ENCODE measurements at places on chromosomes 6 and 20. TPM values are rescaled to one million over a fixed set of nuclear protein-coding genes. Genes with fewer than 3 reads are reported as not detected.

Gene MDFI
- total RNA-seq: 7.4 TPM

Gene COL9A3
- total RNA-seq: 0.79 TPM

GRCh38 chr6:68144667-68145066 lies 490.4 kb upstream of the ADGRB3 start:
- DNase-seq: no peak

DNA sequence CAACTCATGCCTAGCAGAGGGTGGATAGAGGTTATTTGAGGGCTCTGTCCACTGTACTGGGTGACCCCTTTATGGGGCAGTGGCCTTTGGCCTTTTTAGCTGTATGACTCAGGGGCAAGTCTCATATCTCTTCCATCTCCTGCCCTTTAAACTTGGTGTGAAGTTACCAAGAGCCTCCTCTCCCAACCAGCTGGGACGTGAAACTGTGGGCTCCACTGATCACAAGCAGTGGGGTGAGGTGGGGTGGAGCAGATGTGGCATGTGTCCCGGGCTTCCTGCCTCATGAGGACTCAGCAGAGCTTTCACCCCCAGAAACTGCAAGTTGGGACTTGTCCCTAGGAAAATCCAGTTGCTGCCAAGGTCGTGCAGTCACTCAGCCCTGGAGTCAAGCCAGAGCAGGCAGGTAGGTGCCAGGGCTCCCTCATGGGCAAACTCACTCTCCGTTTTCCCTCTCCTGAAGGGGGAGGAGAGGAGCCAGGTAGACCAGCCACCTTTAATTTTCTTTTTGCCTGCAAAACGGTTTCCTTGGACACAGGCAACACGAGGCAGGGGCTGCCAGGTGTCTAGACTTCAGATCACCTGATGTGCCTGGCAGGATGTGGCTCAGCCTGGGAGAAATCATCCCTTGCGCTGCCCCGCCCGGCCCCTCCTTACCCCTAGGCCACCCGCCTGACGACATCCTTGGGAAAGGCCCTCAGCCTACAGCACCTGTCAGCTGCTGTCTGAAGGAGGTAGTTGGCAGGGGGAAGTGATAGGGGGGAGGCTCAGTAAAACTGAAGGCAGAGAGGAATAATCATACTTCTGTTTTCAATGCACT lies 4.0 kb downstream of the CDKN1A start:
- DNase-seq: peak; percentile 83

Gene TSHZ2
- total RNA-seq: 87.0 TPM

Gene PRRT1
- total RNA-seq: 1.4 TPM

- no peak for DNase-seq
These were observed 170.2 kb upstream of the MLN start for GRCh38 chr6:33974030-33974429.

DNA sequence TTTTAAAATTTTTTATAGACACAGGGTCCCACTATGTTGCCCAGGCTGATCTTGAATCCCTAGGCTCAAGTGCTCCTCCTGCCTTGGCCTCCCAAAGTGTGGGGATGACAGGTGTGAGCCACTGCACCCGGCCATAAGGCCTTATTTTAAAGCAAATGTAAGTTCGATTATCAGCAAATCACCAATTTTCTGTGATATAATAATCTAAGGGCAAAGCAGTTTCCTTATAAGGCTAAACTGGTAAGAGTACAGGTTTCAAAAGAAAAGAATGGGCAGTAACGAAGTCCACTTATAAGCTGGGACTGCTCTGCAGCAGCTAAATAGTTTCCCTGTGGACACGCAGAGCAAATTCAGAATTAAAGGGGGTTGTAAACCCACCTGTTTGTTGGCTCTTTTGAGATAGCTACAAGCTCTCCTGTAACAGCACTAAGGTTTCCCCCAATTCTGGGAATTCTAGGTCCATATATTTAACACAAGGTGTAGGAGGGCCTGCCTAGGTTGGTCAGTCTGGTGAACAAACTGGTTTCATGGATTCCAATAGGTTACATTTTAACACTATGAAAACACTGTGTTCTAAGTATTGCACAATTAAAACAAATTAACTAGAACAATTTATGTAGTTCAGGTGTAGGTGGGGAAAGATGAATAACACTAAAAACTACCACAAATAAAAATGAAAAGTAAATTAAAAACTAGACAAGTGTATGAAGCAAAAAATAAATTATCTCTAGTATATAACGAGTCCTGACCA lies 26.3 kb downstream of the LHFPL5 start:
- no peak for DNase-seq

Gene OR2H2
- not detected for total RNA-seq

Gene PHACTR3
- total RNA-seq: 0.83 TPM

GRCh38 chr20:61699495-61700374 lies 365.9 kb downstream of the TAF4 start:
- no peak for DNase-seq

Gene RBBP9
- total RNA-seq: 45.7 TPM

DNA sequence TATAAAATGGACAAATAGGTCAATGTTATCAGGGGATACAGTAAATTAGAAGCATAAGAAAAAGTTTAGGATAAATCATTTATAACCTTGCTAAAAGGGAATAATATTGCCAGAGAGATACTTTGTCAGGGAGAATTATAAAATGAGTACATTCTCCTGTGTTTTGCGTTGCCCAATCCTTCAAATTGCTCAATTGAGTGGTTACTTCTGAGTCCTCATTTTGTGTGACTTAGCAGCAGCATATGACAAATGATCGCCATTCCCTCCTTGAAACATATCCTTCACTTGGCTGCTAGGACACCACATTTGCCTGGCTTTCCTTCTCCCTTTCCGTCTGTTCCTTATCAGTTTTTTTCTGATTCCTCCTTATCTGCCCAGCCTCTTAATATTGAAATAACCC lies 106.7 kb upstream of the FLRT3 start:
- no peak for DNase-seq

DNA sequence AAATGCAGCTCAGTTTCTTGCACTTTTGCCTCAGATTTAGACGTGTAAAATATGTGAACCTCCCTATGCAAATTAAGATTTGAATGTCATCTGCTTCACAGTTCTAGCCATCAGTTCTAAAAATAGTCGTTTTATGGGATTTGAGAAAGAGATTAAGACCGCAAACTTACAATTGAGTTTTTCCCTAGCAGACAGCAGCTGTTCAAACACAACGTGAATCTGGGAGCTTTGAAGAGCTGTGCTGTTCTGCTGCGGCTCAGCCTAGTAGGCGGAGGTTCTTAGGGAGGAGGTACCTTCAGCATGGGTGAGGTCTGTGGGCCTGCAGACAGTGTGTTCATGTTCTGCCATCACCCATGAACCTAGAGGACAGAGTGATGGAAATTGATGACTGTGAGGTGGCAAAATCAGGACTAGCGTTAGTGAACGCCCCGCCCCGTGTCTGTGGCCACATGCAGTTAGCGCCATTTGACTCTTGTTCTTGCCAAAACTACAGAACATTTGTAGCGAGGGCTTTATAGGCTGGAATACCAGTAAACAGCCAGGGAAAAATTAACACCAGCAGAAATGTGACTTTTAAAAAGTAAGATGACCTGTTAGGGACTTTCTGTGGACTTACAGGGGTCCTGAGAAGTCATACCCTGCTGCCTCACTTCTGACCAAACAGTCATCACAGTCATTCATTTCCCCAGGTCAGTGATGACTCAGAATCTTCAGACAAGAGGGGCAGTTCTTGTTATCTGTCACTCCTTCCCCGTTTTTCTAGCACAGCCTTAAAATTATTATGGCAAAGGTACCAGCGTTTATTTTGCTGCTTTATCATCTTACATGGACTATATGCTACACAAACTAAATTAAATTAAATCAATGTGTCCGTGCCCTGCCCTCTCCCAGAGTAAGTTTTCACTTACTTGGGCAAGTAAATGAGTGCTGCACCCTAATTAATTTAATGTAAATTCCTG lies 84.3 kb upstream of the TMEM181 start:
- DNase-seq: no peak

DNA sequence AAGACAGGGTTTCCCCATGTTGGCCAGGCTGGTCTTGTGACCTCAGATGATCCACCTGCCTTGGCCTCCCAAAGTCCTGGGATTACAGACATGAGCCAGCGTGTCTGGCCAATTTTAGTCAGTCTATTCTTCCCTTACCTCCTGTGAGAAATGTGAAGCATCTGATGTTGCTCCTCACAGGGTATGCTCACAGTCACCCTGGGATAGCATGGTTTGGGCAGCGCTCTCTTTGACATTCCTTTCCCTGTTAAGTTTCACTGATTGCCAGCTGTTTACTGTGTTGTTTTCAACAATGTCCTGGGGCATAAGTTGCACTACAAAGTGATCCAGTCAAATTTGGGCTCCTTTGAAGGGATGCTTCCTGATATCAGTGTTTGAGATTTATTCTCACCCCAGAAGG lies 13.1 kb downstream of the CDC5L start:
- DNase-seq: no peak

- DNase-seq: peak; percentile 55
These were observed 171.7 kb upstream of the PDE10A start for GRCh38 chr6:165834613-165835259.

Gene C6orf58
- total RNA-seq: not detected

Gene TMC2
- not detected for total RNA-seq

DNA sequence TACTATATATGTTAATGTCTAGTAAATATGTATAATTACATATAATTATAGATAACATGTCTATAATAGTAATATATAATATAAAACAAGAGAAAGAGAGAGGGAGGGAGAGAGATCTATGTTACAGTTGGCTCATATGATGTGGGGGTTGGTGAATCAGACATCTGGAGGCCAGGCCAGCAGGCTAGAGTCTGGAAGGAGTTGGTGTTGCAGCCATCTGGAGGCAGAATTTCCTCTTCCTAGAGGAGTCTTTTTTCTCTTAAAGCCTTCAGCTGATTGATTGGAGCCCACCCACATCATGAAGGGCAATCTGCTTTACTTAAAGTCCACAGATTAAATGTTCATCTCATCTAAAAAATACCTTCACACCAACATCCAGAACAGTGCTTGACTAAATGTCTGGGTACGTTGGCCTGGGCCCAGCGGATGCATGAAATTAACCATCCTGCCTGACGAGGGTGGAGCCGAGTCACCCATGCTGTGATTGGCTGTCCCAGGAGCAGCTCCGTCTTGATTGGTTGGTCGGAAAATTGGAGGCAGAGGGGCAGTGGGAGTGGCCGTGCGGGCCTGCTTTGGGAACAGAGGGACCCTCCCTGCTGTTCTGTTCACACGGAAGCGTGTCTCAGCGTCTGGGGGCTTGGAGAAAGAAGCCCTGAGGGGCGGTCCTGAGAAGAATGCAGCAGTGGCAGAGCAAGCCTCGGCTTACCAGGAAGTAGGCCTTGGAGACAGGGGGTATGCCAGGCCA lies 392.4 kb downstream of the QKI start:
- DNase-seq: no peak

GRCh38 chr6:26380256-26380655 lies 2.7 kb upstream of the BTN2A2 start:
- no peak for DNase-seq

Gene PREX1
- total RNA-seq: 43.2 TPM

GRCh38 chr20:45020236-45020886 lies 54.0 kb downstream of the STK4 start:
- no peak for DNase-seq

DNA sequence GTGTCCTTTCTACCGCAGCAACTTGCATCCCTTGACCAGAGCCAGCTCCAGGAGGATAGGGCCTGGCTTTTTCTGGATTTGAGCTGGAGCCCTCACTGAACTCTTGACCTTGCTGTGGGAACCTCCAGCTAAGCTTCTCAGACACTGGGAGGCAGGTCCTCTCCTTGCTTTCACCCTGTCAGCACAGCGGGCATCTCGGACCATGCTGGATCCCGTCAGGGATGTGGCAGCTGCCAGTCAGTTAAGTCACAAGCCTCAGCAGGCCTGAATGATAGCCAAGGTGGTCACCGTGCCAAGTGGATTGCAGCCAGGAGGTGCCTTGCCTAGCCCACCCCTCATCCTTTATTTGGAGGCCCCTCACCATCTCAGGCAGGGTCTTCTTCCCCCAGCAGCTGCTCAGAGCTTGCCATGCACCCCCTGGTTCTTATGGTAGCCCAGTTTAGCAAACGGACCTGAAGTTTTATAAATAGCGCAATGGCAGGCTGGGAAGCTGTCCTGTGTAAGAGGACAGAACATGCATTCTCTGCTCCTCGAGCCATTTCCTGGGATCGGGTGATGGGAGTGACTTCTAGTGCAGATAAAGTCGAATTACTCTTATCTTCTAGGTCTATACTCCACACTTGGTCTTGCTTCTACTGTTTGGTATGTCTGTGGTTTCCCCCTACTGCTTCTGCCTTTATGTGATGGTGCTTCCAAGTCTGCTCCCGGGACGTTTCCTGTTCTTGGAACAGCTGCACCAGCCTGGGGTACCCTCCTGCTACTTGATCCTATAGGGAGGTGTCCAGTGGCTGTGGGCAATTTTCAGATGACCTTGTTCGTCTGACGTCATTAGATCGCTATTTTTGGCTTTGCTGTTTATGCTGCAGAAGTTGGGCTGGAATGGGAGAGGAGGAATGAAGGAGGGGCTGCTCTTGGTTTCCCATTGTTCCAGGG lies 7.1 kb upstream of the MYLK2 start:
- DNase-seq: no peak

Data from adrenal gland (tissue), 19 donors.